ENCODE measurements at places on chromosomes 5 and 9.

GRCh38 chr9:83596899-83597504 lies 25.9 kb upstream of the IDNK start:
- peak; percentile 14 for DNase-seq

DNA sequence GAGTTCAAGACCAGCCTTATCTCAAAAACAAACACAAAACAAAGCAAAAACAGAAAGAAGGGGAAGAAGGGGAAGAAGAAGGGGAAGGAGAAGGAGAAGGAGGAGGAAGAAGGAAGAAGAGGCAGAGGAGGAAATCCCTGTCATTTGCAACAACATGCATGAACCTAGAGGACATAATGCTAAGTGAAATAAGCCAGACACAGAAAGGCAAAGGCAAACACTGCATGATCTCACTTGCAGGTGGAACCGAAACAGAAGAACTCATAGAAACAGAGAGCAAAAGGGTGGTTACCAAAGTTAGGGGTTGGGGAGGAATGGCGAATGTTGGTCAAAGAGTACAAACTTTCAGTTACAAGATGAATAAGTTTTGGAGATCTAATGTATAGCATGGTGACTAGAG lies 135.4 kb downstream of the UGCG start:
- DNase-seq, result no peak

- DNase-seq, result peak; percentile 75
Observed at GRCh38 chr5:76403766-76404222, 709 bp downstream of the IQGAP2 start.

- DNase-seq, result no peak
Observed at GRCh38 chr9:137315581-137316011, 13.5 kb upstream of the NRARP start.

GRCh38 chr5:180018347-180019060 lies 53.1 kb downstream of the RNF130 start:
- no peak for DNase-seq

GRCh38 chr9:72935595-72935994 lies 17.3 kb downstream of the ALDH1A1 start:
- no peak for DNase-seq

DNA sequence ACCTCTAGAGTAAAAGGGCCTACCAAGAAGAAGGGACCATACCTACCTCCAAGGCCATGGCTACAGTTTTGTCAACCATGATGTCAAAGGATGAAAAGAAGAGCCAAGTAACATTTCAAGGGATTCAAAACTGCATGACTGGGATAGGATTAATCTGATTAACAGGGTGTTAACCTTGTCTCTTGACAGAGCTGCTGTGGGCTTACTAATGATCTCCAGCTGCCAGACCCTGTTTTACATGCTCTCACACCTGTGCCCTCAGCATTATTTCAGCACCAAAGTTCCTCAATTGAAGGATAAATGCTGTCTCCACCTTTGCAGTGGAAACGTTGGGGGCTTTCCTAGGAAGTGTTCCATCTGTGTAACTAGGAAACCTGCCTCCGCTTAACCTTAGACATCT lies 78.3 kb downstream of the DMAC1 start:
- no peak for DNase-seq

- DNase-seq, result no peak
Observed at GRCh38 chr9:19690128-19690527, 98.7 kb downstream of the SLC24A2 start.

DNA sequence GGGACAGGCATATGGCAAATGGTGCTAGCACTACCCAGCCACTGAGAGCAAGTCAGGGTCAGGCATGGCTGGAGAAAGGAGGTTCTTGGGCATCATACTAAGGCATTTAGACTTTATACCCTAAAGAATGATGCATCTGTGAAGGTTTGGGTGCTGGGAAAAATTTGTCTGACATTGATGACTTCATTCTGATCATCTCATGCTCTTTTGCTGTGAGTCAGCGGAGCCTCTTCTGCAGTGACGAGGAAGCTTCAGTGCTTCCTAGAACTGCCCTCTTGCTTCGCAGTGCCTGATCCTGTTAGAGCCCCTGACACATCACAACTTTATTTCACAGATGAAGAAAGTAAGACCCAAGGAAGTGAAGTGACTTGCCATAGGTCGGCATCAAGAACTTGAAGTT lies 266.6 kb upstream of the GAS1 start:
- DNase-seq, result no peak

DNA sequence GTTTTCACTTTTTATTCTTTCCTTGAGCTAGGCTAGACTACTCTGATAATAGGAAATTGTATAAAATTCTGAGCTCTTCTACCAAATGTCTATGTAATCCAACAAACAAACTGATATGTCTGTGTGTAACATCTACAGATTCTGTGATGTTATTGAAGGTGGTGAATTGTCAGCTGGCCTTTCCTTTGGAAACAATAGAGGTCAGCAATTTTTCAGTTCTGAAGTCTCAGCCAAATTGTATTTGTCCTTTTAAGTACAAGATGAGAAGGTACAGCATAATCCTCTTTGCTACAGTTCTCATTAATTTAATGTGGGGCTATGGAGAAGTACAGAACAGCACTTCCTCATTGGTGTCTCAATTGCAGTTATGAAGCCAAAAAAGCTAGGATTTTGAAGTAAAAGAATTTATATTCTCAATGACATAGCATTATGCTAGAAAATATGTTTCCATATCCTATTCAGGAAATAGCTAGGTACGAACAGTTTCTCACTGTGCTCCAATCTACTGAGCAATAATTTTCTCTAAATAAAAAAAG lies 198.0 kb downstream of the HINT1 start:
- no peak for DNase-seq

DNA sequence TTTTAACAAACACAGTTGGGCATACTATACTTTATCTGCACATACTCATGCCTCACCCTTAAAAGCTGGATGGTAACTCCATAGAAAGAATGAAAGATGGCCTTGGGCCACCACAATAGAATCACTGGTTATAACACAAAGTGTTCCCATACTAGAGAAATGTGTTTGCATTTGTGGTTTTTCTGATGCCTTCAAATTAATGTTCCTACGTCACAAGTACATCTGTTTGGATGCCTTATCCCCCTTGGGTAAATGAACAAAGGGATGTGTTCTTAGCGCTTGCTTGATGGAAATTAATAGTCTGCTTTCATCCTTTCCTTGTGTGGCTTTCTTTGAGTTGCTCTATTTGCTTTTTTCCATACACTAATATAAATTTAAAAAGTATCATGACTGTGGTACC lies 291.1 kb upstream of the PDE4D start:
- no peak for DNase-seq

GRCh38 chr5:139251281-139251687 lies 42.3 kb upstream of the MATR3 start:
- DNase-seq, result peak; percentile 23

DNA sequence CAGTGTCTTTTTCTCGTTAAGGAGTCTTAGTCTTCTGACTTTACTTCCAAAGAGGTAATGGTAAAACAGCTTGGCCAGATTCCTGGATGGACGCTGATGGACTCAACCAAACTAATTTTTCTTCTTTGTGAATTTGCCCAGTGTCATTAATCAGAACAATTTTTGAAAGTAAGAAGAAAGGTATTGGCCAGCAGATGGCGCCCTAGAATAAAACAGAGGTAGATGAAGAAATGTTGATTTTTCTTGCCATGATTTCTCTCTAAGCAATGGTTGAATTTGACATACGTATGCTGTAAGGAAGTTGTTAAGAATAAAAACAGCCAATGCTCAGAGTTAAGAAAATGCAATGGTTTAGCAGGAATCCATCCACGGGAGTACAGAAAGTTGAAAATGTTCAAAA lies 500.0 kb downstream of the DIRAS2 start:
- peak; percentile 19 for DNase-seq

DNA sequence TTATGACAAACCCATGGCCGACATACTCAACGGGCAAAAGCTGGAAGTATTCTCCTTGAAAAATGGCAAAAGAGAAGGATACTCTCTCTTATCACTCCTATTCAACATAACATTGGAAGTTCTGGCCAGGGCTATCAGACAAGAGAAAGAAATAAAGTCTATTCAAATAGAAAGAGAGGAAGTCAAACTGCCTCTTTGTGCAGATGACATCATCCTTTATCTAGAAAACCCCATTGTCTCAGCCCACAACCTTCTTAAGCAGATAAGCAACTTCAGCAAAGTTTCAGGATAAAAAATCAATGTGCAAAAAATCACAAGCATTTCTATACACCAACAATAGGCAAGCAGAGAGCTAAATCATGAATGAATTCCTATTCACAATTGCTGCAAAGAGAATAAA lies 1799.9 kb upstream of the ACO1 start:
- no peak for DNase-seq

GRCh38 chr9:124839612-124840299 lies 13.5 kb upstream of the WDR38 start:
- DNase-seq, result no peak

GRCh38 chr9:108225149-108225800 lies 630.5 kb downstream of the ACTL7B start:
- DNase-seq, result no peak

GRCh38 chr9:20623021-20623747 lies 885 bp upstream of the MLLT3 start:
- peak; percentile 51 for DNase-seq

DNA sequence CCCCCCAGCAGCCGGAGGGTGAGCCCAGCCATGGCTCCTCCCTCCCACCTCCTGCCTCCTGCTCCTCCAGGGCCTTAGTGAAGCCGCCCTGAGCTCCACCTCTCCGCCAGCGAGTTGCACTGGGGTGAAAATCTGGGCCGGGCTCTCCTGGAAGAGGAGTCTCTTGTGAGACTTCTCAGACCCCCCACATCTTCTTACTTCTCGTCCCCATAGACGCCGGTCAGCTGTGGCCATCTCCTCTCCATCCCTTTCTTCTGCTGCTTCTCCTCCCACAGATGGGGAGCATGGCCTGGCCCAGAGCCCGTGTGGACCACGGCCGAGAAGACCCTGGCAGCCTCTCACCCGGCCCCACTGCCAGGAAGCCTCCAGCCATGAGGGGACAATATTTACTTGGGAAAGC lies 17.3 kb downstream of the OLFM1 start:
- no peak for DNase-seq

DNA sequence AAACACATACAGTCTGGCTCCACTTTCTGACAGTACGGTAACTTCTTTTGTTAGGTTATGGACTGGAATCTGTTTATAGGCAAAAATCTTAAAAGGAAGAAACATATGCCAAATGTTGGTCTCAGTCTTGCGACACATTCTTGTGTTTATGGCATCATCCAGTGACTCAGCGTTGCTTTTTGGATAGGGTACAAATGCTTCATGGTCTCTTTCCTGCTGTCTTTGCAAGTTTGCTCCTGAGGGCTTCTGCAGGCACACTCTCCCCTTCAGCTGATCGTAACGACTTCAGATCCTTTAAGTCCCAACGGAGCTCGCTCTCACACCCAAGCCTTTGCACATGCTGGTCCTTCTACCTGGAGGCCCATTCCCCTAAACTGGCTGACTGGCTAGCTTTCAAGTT lies 23.6 kb upstream of the TNFSF8 start:
- DNase-seq, result no peak

DNA sequence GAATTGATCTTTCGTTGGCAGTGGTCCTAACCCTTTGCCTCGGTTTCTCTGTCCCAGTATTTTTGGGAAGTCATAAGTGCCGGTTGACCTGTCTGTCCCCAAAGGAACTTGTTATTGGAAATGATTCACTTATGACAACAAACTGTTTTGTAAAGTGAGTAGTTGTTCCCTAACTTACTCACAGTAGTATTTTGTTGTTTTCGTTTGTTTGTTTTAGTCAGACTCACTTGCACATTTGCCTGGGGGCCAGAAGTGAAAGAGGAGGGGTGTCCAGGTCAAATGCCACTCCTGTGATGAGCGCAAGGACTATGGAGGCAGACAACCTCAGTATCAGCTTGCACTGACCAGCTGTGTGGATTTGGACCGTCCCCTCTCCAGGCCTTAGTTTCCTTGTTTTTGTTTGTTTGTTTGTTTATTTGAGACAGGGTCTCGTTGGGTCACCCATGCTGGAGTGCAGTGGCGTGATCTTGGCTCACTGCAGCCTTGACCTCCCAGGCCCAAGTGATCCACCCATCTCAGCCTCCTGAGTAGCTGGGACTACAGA lies 47.3 kb downstream of the ANKRD55 start:
- DNase-seq, result no peak

DNA sequence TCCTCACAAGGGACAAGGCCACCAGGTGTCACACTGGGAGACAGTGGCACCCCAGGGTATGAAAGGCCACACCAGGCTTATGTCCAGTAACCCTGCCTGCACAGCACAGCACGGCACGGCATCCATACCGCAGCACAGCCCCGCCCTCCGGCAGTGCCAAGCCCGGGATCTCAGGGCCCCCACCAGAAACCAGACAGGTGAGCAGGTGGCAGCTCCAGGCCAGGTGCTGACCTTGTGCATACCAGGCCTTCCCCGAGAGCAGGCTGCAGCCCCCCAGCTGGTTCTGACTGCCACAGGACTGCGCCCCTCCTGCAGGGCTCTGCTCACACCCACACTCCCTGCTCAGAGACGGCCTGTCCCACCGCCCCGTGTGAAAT lies 56.5 kb downstream of the ADAMTS2 start:
- DNase-seq, result no peak

DNA sequence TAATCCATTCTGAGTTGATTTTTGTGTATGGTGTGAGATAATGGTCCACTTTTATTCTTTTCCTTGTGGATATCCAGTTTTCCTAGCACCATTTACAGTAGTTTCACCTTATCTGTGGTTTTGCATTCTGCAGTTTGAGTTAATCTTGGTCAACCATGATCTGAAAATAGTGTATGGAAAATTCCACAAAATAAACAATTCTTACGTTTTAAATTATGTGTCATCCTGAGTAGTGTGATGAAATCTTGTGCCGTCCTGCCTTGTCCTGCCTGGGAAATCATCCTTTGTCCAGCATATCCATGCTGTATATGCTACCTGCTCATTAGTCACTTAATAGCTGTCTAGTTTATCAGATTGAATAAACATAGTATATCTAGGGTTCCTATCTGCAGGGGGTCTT lies 42.1 kb downstream of the CDC42SE2 start:
- no peak for DNase-seq

DNA sequence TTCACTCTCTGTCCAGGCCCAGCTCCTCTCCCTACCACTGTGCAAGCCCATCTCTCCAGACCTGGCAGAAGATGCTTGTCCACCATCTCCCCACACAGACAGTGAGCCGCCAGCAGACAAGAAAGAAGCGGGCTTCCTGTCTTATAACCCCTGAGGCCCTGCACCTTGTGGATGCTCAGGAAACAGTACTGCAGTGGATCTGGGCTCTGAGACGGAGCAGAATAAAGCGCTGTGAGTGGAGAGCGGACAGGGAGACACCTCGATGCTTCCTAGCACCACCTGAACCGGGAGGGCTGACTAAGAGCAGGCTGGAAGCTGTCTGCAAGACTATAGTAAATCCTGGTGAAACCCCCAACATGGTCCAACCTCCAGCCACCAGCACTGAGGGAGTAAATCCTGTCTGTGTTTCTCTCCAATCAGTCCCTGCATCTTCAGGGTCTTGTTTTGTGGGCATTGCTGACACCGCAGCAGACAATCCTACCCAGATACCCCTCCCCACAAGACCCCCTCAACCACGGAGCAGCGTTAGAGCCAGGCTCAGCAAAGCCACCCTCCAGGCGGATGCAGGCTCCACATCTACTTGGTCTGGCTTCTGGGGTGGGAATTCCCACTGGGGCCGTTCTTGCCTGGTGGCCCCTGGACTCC lies 18.7 kb downstream of the ORM2 start:
- DNase-seq, result no peak

GRCh38 chr9:21626493-21626892 lies 144.4 kb upstream of the IFNE start:
- no peak for DNase-seq

- DNase-seq, result no peak
Observed at GRCh38 chr5:167820101-167820990, 471.1 kb upstream of the WWC1 start.

Measured in effector memory CD8-positive, alpha-beta T cell (primary cell).